Central memory CD8-positive, alpha-beta T cell (primary cell): ENCODE measurements at places on chromosomes 2 and 18.

GRCh38 chr2:191166756-191167445, 16.1 kb upstream of the STAT4 start:
- DNase-seq, result no peak

GRCh38 chr2:133888107-133888506, 319.8 kb upstream of the NCKAP5 start:
- DNase-seq, result no peak

GRCh38 chr2:177908182-177908581, 164.4 kb downstream of the PDE11A start:
- DNase-seq, result no peak

DNA sequence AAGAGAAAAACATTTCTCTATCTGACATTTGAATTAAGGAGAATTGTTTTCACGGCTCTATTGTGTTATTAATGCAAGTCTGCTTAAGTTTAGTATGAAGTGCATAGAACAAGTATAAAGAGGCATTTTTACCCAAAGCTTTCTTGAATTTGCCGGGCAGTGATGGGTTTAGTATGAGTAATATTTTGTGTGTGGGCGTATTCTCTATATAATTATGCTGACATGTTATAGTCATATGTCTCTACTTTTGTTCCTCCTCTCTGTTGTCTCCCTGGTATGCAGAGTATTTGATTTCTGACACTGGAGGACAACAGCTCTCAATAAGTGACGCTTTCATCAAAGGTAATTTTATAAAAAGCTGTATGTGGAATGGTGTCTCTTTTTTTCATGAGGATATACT, 45.9 kb downstream of the PIKFYVE start:
- no peak for DNase-seq

DNA sequence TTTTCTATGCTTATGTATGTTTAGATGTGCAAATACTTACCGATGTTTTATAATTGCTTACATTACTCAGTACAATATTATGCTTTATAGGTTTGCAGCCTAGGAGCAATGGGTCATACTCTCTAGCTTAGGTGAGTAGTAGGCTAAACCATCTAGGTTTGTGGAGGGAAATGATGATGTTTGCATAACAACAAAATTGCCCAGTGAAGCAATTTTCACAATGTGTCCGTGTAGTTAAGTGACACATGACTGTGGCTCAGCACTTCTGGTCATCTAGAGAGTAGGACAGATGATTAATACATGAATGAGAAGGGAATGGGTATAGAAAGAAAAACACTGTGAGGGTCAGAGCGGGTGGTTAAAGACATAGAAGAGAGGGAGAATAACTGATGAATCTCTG, 2116.2 kb upstream of the PIK3C3 start:
- no peak for DNase-seq

DNA sequence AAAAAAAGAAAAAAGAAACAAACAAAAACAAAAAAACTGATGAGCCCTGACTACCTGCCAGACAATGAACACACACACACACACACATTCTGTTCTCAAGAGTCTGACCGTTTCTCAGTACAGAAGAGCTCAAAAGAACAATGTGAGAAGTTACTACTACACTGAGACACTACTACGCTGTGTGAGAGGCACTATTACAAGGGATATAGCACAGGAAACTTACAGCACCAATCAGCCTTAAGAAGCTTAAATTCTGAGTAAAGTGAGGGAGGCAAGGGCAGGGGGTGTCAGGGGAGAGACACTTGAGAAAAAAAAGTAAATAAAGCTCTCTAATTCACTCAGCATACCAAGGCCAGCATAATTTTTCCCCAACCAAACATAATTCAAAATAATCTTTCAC, 32.5 kb downstream of the WDR33 start:
- DNase-seq, result no peak

DNA sequence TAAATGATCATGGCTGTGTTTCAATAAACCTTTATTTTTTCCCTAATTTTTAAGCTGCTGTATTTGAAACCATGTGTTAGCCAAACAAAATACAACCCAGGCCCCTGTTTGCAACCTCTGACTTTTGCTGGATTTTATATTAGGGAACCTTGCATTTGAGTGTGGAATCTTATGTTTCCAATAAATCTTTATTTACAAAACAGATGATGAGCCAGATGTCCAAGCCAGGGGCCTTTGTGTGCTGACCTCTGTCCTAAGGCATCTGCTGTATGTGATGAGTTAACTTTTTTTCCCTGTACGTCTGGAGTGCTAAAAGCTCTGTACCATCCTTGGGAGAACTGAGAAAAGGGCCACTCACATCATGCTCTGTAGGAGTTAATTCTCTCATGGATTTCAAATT, 162.9 kb downstream of the TRIB2 start:
- no peak for DNase-seq

- DNase-seq, result no peak
These were observed 43.4 kb downstream of the PLEKHA3 start for GRCh38 chr2:178523596-178524134.

DNA sequence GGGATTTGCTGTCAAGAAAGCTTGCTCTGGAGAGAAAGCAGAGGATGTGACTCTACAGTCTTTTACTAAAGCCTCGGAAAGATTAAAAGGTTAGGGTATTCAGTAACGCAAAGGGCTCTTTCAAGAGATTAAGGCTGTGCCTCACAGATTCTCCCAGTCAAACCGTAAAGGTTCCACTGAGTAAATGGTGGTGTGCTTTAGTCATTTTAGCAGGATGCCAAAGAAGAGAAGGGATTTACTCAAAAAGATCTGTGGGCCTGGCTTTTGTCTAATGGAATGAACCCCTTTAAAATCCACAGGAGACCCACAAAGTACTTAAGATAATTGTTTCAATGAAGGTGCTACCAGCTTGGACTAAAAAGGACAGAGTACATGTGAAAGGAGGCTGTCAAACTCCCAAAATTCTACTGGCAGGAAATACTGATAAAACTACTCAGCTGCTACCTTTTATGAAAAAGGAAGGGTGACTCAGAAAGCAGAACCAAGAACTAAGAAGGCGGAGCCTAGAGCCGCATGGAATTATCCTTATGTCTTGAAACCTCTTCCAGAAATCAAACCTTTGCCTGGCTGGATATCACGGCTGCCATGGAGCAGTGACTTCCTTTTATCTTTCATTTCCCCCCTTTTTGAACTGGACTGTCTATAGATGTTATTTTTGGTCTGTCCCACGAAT, 670.2 kb upstream of the ZEB2 start:
- no peak for DNase-seq

DNA sequence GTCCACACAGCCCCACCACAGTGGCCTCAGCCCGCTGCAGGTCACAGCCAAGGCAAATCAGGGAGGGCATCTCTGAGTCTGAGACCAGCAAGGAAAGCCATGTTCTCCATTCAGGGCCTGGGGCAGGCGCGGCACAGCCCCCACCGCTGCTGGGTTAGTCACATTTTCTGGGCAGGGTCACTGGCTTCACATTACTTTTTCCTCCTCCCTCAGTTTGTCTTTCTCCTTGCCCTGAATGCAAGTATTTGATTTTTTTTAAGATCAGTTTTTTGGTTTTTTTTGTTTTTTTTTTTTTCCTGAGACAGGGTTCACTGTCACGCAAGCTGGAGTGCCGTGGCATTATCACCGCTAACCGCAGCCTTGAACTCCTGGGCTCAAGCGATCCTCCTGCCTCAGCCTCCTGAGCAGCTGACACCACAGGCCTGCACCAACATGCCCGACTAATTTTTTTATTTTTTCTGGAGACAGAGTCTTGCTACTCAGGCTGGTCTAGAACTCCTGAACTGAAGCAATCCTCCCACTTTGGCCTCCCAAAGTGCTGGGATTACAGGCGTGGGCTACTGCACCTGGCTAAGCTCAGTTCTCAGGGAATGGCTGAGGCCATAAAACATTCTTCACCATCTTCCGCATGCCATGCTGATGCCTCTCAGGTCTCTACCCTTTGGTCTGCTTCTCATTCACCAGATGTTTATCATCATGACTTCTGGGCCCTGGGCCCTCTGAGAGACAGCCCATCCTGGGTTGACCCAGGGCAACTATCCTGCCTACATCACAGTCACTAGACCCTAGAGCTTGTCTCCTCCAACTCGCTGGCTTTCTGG, 628 bp upstream of the CAPG start:
- DNase-seq, result no peak

DNA sequence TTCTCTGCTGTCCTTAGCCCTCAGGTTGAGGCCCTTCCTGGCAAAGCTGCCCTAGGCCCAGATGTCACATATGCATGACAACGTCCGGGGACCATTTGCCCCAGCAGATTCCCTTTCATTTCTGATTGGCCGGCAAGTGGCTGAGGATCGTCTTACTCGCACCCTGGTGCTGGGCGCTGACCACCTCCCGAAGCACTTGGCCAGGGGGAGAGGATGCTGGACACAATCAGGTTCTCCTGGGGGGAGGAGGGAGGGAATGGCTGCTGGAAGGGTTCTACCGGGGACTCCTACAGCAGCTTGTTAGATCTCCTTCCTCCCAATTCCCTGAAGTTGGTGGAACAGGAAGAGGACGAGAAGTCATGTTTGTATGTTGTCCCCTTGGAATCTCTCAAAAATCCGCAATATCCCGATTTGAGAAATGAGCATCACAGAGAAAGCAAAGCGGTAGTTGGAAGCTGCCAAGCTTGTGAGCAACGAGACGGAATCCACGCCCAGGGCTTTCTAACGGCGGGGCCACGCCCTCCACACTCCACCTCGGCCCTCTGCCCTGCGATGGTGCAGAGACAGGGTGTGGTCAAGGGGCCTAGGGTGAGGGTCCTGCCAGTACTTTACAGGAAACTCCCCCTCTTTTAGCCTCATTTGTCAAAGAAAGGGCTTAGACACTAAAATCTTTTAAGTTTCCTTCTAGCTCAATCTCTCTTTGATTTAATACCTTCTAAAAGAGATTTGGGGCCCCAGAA, 61.8 kb upstream of the YWHAQ start:
- no peak for DNase-seq

DNA sequence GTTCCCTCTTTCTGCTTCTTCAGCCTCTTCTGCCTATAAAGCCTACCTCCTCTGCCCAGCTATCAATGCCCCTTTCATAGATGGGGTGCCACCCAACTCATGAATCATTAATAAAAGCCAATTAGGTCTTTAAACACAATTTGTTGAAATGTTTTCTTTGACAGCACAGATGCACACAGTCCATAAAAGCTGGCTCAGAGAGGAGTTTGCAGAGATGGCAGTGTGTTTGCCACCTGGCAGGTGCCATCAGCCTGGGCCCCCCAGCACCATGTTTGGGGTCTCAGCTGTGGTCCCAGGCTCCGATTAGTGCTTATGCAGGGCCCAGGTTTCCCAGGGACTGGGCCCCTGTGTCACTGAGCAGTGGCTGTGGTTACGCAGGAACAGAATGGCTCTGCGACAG, 7.9 kb upstream of the MC2R start:
- DNase-seq, result no peak

- DNase-seq, result no peak
These were observed 403.0 kb downstream of the NBAS start for GRCh38 chr2:15158100-15158499.

GRCh38 chr2:177391822-177392372, 676 bp upstream of the AGPS start:
- DNase-seq, result no peak

GRCh38 chr18:56291294-56291693, 347.1 kb downstream of the TXNL1 start:
- no peak for DNase-seq

- no peak for DNase-seq
These were observed 21.2 kb downstream of the TEX44 start for GRCh38 chr2:231613663-231614558.

DNA sequence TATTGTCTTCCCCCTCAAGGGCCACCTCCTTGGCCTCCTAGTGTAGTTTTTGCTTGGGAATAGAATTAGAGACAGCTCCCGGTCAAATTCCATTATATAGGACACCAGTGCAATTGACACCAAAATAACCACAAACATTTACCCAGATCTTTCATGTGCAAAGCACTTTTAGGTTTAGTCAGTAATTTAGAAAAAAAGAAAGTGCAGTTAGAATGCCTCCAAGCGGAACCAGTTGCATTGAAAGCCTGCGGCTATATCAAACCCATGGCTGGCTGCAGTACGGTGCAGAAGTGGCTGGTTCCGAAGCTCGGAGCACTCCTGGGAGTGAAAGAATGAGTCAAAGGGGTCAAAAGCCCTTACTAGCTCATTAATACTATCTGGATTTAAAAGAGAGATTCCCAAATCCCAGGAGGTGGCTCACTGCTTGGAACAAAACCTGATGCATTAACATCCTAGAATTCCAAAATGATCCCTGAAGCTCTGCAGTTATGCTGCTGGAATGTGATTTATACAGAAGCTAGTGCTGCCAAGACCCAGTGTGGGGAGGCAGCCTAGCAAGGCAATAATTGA, 432.2 kb upstream of the KLHL29 start:
- DNase-seq, result no peak

- no peak for DNase-seq
These were observed 55.2 kb downstream of the LDLRAD4 start for GRCh38 chr18:13273800-13274199.

DNA sequence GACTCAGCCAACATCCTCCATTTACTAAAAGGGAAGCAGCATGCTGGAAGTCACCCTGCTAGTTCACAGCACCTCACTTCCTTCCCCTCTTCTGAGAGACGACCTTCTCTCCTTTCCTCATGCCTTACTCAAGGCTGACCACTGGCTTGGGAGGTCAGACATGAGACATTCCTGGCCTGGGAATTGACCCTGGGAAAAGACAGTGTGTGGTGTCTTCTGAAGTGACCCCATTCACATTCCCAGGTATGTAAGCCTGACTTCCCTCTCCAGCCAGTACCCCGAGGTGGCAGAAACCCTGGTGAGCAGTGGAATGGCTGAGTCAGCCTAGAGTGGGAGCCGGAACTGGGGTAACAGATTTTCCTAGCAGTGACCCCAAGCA, 92.4 kb downstream of the PLB1 start:
- no peak for DNase-seq

DNA sequence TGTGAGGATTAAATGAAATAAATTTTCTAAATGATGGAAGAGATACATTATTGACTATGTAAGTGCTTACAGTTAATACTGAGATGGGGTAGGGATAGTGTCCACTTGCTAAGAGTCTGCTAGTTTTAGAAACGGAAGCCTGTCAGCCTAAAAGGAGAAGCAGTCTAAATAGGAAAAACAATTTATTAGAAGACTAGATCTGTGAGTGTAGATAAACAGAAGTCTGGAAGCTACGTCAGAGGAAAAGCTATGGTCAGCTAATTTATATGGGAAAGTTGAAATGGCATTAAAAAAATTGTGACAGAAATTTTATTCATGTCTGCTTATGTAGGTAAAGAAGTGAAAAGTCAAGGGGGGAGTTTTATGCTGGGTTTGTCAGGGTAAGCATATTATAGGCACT, 1338.4 kb upstream of the CHAC2 start:
- no peak for DNase-seq

- DNase-seq, result no peak
These were observed 20.1 kb upstream of the NAB1 start for GRCh38 chr2:190628591-190629319.

DNA sequence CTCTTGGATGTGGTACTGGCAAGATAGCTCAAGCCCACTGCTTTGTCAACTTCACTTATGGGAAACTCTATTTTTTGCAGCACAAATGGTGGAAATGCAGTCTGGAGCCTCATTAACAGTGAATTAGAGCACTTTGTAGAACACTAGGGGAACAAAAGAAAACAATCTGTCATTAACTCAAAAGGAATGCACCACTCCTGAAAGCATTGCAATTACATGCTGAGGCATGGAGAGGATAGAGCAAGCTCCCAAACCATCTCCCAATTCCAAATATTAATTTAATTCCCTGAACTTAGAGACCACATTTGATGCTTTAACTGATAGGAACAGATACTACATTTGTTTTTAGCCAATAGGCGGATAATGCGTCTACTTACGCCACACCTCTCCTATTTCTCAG, 32.8 kb upstream of the TANC1 start:
- DNase-seq, result no peak

- DNase-seq, result no peak
These were observed 200.9 kb upstream of the FN1 start for GRCh38 chr2:215636816-215637215.

- DNase-seq, result no peak
These were observed 71.0 kb upstream of the DAPL1 start for GRCh38 chr2:158723921-158724802.
